ENCODE measurements at places on chromosomes 7 and 10.

DNA sequence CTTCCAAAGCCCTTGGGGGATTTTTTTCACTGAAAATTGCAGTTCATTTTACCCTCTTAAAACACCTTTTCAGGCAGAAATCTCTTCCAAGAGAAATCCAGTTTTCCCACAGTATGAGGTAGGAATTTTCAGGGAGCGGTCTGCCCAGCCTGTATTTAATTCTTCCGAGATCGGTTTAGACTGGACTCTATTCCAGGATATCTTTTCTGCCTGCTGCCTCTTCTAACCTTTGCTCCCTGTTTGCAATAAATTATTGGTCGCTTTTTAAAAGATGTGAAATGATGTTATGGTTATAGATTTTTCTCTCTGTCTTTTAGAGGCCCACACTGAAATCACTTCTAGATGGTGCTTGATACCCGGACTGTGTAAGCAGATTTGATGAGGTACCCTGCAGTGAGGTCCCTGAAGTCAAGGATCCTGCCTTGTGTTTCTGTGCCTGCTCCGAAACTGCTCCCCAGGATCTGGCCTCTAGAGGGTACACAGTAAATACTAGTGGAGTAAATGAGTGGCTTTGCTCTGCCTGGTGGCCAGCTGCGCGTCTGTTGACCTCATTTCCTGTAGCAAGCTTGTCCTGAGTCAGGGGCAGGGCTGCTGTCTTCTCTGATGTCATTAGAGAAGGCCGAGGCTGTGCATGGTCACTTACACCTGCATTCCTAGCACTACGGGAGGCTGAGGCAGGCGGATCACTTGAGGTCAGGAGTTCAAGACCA is 191.6 kb downstream of the FANK1 start:
- DNase-seq = peak; percentile 42

DNA sequence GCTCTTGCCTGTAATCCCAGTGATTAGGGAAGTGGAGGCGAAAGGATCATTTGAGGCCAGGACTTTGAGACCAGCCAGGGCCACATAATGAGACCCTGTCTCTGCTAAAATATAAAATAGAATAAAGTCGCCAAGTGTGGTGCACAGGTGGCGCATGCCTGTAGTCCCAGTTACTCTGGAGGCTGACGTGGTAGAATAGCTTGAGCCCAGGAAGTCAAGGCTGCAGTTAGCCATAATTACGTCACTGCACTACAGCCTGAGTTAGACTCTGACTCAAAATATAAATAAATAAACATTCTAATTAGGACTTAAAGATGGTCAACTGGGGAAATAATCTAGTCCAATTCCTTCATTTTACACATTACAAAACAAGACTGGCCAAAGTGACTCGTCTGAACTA is 768 bp downstream of the CHCHD2 start:
- no peak for DNase-seq

DNA sequence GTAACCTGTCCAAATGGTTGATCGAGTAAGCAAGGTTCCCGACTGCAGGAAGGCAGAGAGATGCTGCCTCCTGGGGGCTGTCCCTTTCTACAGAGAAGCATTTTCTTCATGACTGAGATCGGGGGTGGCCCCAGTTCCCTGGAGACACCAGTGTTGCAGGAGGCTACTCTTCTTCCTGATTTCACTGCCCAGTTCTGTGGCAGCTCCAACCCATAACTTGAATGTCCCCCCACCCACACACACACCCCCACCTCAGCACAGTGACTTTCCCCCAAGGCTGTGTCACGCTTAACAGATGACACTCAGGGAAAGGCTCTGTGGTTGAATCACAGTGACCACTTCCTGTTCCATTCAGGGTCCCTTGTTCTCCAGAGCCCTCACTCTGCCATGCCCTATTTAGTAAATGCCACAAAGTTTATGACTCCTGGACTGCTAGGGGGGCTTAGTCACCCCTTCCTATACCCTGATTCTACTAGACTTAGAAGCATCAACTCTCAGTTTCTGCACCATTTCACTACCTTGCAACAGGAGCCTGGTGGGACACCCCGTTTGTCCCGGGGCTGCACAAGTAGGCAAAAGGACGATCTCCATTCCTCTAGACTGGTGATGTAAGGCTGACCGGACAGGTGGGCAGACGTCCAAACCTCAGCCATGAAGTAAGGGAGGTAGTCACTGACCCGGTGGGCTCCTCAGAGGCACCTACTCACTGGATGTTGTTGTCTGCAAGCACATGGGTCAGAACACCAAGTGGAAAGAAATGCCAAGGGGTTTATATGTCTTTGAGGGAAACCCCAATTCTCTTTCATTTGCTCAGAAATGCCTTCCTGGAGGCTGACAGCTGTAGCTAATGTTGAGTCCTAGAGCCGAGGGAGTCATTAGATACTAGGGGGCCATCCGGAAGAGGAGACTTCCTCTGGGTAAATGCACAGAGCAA is 31.3 kb upstream of the SMC3 start:
- DNase-seq = no peak

GRCh38 chr7:129351320-129351719 is 82.9 kb upstream of the STRIP2 start:
- no peak for DNase-seq

- DNase-seq = no peak
Measured at GRCh38 chr7:82625377-82625776, 181.8 kb upstream of the CACNA2D1 start.

GRCh38 chr7:36109013-36109627 is 43.9 kb upstream of the EEPD1 start:
- no peak for DNase-seq

DNA sequence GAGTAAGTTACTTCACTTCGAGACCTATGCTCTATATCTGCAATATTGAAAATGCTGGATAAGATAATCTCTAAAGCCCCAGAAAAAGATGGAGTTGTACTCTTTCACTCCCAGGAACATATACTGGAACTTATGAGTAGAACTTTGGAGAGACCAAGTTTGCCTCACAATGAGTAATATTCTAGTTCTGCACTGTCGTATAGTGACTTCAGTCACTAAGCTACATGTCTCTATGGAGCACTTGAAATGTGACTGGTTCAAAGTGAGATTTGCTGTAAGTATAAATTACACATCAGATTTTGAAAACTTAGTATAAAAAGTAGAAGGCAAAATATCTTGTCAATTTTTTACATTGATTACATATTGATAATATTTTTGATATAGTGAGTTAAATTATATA is 116.4 kb downstream of the PTEN start:
- no peak for DNase-seq

DNA sequence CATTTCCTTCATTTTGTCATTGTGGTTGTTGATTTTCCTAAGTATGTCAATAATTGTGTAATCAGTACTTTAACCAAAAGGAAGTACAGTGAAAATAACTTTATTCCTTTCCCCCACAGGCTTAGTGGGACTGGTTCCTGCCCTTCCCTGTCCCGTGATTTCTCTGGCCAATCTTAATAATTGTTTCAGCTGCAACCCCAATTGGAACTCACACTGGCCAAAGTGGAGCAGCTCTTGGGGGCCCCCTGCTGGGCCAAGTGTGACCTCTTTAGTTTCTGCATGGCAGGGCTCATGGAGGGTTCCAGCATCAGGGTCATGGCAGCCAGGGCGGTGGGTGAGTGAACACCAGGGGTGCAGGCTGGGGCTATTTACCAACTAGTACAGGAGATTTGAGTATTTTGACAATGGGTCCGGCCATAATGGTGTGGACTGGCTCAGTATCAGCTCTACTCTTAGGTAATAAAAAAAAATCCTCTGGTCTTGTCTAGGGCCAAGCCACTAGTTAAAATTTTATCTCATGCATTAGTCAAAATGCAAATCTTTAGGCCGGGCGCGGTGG is 31.7 kb downstream of the CYCS start:
- peak; percentile 67 for DNase-seq

DNA sequence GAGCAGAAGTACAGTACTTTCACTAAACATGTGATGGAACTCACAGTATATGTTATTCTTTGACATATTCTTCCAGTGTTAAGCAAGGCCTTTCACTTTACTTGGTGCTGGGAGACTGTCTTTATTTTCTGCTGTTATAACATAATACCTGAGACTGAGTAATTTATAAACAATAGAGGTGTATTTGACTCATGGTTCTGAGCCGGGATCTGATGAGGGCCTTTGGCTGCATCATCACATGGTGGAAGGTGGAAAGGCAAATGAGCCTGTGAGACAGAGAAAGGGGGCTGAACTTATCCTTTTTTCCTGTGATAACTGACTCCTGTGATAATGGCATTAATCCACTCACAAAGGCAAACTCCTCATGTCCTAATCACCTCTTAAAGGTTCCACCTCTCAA is 1.4 kb downstream of the SUPV3L1 start:
- no peak for DNase-seq

GRCh38 chr7:52897713-52898112 is 137.7 kb upstream of the POM121L12 start:
- DNase-seq = peak; percentile 68

Measured in right hindlimb (tissue), 1 donor.